ENCODE measurements at places on chromosomes 1 and 21.

DNA sequence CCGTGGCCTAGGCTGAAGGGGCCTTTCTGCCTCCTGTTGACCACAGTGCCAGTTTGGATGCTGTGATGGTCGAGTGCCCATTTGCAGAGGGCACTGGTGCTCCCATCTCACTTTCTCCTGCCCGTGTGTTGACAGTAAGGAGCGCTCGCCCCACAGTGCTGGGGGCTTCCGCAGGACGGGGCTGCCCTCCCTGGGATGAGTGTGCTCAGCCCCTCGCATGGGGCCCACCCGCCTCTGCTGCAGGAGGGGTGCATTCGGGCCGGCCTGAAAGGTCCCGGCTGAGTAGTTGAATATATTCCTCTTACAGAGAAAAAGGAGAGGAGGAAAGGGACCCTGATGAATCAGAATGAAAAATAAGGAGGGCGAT is 37.3 kb downstream of the NTPCR start:
- DNase-seq, result no peak

DNA sequence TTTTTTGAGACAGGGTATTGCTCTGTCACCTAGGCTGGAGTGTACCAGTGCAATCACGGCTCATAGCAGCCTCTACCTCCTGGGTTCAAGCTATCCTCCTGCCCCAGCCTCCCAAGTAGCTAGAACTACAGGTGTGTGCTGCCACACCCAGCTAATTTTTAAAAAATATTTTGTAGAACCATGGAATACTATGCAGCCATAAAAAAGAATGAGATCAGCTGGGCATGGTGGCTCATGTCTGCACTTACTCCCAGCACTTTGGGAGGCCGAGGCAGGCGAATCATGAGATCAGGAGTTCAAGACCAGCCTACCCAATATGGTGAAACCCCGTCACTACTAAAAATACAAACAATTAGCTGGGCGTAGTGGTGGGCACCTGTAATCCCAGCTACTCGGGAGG is 29.9 kb upstream of the CTPS1 start:
- no peak for DNase-seq

- DNase-seq, result no peak
These were observed 113.9 kb upstream of the DPT start for GRCh38 chr1:168842916-168843315.

- no peak for DNase-seq
These were observed 8.7 kb upstream of the DUSP12 start for GRCh38 chr1:161740921-161741320.

DNA sequence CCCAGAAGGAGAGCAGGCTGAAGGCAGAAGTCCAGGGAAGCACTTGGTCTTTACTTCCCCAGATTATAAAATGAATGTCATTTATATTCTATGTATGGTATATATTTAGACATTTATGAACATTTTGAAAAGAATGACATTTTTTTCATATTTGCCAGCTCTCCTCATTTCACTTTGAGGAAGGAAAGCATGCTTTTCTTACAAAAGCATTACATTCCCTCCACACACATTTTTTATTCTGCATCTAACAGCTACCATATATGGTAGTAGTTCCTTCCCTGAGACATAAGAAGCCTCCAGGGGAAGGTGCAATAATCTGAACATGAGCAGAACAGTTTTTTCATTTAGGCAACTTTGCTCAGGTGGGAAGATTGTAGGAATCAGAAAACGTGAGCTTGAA is 94.0 kb downstream of the LRRC7 start:
- no peak for DNase-seq

- DNase-seq, result no peak
These were observed 139.5 kb upstream of the SAMSN1 start for GRCh38 chr21:14685568-14685967.
